IPS DF 6.9 (cell line): ENCODE measurements at places on chromosomes 2 and 18.

GRCh38 chr2:183037553-183038340 lies 510 bp downstream of the NCKAP1 start:
- no peak for DNase-seq

GRCh38 chr18:72261590-72261989 lies 282.6 kb downstream of the CBLN2 start:
- no peak for DNase-seq

GRCh38 chr2:24515831-24516230 lies 24.8 kb downstream of the NCOA1 start:
- no peak for DNase-seq

DNA sequence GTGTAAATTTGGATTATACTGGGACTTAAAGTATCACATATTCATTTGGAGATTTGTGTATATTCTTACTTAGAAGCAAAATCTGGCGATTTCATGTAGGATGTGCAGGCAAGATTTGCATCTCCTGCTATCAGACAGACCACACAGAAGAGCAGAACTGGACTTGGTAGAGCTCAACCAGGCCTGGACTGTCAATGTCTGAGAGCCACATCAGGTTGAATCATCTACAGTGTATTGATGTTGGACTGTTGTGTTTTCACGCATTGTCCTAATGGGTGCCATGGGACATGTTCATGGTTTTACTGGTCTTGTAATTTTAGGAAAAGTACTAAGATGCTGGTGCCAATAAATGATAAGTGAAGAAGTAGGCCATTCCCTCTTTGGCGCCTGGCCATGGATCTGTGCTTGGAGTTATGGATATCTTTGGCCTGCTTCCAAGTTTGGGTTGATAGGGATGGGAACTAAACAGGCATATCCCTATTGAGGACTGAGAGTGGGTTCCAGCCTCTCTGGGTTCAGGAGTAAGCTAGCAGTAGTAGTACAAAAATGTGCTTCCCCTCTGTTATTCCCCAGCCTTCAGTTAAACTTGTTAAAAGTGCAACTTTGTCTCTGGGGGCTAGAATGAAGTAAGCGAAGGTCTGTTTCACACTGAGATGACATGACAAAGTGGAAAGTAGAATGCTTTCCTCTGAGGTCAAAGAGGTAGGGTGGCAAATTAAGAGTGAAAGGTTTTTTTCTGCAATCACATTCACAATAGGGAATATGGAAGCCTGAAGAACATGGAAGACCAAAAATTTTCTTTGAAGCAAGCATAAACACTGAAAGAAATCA lies 49.2 kb upstream of the NEMP2 start:
- DNase-seq = no peak

- DNase-seq = peak; percentile 57
These were observed 326.2 kb upstream of the SOX11 start for GRCh38 chr2:5365871-5366461.
